ENCODE measurements at places on chromosomes 12 and 14.

- DNase-seq, result no peak
These were observed 22.9 kb downstream of the DICER1 start for GRCh38 chr14:95134304-95134933.

DNA sequence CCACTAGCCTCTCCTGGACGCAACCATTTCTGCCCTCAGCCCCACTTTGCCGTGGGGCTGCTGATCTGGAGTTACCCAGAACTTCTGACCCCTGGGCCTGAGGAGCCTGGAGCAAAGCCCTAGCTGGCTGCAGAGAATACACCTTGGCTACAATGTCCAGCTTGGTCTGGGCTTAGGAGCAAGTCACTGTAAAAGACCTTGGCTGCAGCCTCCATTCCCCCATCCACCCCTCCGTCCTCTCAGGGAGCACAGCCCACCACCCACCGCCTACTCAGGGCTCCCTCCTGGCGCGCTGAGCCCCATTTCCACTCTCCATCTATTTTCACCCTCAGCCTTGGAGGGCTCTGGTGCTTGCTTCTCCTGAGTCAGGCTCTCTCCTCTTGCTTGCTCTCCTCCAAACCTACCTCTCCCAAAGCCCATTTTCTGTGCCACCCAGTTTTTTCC, 42.9 kb downstream of the ERH start:
- DNase-seq, result no peak

DNA sequence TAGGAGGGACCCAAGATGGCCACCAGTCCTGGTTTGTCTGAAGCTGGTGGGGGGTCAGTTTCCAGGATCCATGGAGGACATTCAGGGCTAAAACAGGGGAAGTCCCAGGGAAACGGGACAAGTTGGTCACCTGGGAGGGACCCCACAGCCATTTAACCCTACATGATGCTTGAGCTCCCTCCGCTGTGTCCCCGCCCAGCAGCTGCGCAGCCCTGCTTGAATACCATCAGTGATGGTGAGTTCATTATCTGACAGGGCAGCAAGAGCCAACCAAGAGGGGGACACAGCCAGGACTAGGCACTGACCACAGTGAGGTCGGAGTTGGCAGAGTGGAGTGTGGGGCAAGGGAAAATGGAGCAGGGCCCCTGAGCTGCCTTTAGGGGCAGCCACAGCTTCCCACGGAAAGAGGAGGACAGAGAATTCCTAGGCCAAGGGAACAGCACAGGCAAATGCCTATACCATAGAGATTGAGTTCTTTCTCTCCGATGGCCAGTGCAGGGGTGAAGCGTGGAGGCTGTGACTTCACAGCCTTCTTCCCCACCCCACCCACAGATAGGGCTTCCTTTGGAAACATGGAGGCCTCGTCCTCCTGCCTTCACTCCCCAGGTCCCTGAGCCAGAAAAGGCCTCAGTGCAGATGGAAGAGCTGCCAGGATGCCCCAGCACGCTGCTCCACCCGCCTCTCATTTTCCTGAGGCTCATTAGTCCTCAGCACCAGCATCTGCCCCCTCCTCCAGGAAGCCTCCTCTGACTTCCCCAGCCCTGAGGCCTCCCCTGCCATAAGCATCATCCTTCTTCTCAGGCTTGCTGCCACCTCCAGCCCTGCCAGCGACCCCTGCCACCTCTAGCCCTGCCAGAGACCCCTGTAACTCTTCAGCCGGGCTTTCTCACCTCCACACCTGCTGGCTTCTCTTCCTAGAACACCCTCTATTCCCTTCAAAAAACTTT, 51.4 kb downstream of the CYP46A1 start:
- DNase-seq, result no peak

DNA sequence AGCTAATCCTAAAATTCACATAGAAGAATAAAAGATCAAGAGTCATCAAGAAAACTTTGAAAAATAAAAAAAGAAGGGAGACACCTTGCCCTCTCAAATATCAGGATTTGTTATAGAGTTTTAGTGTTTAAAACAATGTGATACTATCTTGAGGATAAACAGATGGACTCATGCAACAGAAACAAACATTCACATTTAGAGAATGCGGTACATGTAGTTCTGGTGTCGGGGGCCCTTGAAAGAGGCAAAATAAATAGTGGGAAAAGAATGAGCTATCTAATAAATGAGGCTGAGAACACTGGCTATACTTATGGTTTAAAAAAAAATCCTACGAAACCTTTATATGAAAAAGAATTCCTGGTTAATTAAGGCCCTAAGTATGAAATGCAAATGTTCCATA, 127.7 kb downstream of the LLPH start:
- DNase-seq, result no peak

GRCh38 chr12:131511803-131512561, 198.9 kb upstream of the SFSWAP start:
- DNase-seq, result no peak

DNA sequence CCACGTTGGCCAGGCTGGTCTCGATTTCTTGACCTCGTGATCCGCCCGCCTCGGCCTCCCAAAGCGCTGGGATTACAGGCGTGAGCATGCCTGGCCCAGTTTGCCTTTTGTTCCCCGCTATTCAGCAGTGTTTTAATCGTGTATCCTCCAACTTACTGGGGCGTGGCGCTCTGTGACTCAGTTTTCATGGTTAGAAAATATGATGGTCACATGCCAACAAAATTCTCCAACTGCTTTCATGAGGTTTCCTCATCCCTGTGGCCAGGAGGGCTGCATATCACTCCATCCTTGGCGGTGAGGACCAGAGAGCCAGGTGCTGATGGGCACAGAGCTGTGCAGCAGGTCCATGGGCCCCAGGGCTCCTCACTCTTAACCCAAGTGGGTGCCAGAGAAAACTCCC, 33.0 kb upstream of the PRMT8 start:
- DNase-seq, result no peak

DNA sequence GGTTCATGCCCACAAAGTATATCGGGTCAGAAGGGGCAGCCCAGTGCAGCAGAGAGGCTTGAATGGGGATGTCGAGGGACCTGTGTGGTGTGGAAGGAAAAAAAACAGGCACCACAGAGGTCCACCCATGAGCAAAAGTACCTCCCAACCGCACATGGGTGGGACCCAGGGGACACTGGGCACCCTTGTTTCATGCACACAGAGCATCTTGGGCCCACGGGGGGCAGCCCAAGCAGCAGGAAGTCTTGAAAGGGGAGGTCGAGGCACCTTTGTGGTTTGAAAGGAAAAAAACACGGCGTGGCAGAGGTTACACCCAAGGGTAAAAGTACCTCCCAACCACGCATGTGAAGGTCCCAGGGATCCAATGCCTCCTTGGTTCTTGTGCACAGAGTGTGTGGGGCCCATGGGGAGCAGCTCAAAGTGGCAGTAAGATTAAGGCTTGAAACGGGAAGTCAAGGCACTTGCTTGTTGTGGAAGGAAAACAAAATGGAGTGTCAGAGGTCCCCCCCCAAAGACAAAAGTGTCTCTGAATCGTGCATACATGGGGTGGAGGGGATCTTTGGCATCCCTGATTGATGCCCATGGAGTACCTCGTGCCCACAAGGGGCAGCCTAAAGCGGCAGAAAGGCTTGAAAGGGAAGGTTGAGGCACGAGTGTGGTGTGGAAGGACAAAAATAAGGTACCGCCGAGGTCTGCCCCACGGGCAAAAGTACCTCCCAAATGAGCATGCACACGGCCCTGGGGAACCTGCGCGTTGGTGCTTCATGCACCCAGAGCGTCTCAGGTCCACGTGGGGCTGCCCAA, 575.5 kb downstream of the ALG10 start:
- peak; percentile 7 for DNase-seq

DNA sequence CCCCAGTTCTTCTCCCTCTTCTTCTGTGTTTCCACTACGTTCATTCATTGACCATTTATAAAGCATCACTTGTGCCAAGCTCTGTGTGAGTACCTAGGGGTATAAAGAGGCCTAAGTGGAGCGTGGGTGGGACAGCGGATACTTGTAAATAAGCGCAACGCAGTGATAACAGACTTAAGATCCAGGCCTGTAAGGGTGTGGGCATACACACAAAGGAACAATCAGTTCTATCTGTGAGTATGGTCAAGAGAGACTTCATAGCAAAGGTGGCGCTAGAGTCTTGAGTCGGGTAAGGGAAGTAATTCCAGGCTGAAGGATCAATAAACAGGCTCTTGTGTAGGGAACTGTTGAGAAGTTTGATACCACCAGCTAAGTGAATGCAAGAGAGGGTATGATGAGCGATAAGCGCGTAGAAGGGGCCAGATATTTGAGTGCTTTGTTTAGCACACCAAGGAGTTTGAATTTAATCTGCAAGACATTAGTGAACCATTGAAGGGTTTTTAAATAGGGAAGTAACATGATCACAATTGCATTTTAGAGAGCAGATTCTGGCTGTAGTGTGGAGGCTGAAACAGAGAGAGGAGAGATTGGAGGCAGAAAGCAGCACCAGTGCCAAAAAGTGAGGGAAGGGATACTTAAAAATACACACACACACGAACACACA, 1.0 kb upstream of the GXYLT1 start:
- DNase-seq, result no peak

DNA sequence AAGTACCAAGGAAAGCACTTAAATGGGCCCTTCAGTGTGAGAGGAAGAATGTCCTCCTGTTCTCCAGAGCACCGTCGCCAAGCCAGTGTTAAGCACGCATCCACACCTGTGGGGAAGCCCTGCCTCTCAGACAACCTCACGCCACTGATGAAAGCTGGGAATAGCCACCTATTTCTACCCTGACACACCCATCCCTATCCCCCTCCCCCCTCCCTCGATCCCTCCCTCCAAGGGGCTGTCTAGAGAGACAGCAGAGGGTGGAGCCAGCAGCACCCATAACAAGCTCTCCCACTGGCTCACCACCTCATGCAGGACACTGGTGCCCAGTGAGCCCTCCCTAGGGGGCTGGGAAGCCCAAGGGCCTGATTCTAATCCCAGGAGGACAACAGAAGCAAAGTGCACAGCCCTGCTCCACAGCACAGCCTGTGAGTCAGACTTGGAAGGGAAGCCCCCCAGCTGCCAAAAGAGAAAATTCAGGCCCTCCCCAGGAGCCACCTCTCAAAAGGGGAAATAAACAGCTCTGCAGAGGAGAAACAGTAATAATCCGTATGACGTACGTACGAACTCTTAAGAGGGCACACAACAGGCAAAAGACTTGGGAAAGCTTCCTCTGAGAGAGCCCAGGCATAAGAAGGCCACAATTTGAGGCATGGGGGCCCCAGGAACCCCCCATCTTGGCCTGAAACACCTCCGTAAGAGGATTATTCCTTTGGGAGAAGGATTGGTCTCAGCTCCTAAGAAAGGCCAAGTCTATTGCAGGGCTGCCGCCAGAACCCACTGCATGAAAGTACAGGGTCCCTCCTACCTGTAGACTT, 7.8 kb downstream of the PITPNM2 start:
- no peak for DNase-seq

DNA sequence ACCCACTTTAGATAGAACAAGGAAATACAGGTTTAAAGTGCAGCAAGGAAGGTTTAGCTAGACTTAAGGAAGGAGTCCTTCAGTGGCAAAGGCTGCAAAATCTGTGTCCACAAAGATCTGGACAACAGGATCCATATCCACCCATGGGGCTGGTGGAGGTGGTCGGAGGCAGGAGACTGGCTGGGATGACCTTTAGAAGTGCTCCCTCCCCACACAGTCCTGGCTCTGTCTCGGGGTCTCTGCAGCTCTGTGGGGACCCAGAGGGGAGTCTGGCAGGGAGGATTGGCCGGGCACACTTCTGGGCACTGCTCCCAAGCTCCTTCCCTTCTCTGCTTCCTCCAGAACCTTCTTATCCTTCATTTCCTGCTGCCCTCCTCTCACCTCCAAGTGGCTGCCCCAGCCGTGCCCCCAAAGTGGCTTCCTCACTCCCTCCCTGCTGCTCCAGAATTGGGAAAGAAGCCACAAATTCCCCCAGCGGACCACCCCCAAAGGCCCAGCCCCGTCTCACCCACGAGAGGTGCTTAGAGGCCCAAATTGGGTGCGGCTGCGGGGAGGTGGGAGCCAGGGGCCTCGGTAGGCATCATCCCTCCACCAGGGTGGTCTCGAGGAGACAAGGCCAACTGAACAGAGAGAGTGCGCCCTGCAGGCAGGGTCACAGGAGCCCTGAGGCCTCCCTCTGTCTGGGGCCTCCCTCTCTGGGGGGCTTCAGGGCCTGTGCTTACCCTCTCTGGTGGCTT, 21.9 kb upstream of the PGF start:
- no peak for DNase-seq

GRCh38 chr14:98984719-98985041, 287.3 kb downstream of the BCL11B start:
- DNase-seq, result peak; percentile 76

DNA sequence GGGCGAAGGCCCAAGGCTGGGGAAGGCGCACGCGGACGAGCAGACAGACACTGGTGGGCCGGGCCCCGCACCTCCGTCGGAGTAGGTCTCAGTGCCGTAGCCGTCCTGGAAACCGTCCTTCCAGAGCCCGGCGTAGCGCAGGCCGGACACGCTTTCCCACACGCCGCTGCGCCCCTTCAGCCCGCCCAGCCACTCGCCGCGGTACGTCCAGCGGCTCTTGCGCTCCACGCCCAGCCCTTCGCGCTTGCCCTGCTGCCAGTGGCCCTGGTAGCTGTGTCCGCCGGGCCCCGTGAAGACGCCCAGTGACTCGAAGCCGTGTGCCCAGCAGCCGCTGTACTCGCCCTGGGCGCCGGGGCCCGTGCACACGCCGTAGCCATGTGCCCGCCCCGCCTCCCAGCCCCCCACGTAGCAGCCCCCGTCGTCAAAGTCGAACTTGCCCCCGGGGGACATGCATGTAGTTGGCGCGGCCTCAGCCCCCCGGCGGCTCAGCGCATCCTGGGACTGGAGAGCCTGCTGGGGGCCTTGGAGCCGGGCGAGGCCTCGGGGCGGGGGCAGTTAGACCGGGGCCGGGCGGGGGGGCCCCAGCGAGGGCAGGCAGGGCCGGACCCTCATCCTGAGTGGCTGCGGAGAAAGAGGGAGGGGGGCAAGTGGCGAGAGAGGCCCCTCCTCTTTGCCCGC, 1.4 kb downstream of the JPH4 start:
- DNase-seq, result no peak

GRCh38 chr12:8852119-8852518, 29.7 kb downstream of the A2ML1 start:
- no peak for DNase-seq

GRCh38 chr12:94254270-94254669, 105.9 kb downstream of the PLXNC1 start:
- DNase-seq, result no peak

DNA sequence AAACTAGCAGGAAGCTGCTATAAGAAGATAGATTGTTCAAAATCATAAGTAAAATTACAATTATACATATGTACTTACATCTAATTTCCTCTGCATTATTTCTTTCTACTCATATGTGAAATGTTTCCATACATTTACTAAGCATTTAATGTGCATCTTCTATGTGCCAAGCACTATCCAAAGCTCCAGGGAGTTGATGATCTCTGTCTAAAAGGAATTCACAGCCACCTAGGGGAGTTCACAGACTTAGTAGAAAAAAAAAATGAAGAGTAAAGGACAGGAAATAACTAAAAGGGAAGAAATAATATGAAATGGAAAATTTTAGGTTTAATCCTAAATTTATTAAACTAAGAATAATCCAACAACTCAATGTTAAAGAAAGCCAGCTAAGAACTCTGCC, 91.7 kb downstream of the EFCAB11 start:
- DNase-seq, result no peak

DNA sequence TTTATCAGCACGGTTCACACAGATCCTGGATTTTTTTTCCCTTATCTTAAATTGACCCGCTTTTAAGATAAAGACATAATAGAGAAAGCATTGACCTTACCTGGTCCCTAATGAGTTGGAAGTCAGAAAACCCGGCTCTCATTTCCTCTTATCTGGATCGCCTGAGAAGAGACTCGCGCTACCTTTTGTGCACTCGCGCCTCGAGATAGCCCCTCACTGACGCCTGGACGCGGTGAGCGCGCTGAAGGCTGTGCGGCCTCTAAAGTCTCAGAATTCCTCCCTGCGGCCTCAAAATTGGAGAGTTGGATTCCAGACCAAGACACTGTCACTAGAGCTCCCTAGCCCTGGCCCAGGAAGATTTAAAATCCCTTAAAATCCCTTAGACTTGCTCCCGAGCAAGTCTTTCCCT, 7.0 kb downstream of the NKX2-1 start:
- no peak for DNase-seq
